ENCODE measurements at places on chromosomes 5 and 9.
A peak's percentile ranks its signal among the peaks of the same experiment; 100 is the strongest.

DNA sequence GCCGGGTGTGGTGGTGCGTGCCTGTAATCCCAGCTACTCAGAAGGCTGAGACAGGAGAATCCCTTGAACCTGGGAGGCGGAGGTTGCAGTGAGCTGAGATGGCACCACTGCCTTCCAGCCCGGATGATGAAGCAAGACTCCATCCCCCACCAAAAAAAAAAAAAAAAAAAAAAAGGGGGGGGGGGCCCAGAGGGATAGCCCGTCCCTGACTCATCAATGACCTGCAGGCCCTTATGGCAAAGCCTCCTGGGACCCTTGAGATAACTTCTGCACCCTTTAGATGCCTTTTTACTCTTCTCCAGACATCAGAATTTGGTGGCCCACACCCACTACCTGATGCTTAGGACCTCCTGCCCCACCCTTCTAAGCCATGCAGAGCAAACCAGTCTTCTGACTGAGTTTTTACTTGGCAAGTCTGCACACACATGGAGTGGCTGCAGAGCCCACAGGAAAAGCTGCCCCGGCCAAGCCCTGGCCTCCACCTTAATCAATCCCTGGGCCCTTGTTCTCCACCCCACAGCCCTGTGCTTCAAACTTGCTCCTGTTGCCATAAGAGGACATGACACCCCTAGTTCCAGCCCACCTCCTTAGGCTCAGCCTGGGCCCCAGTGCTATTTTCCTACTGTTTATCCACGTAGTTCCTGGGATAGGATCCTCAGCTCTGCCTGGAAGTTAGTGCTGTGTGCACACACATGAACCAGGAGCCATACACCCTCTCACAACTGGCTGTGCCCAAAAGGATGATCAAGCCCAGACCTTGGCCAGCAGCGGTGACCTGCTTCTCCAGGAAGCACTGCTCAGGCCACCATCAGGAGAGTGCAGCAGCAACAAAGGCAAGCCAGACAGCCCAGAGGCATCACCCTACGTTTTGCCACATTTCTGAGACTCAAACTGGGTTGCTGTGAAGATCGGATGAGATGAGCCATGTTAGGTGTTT is 5.1 kb downstream of the MGAT1 start:
- DNase-seq = peak; percentile 15

- DNase-seq = no peak
These were observed 7.3 kb upstream of the DHFR start for GRCh38 chr5:80662108-80662507.

- DNase-seq = no peak
These were observed 200.4 kb downstream of the LRRC70 start for GRCh38 chr5:62779010-62779422.

- no peak for DNase-seq
These were observed 141.1 kb downstream of the ENTREP1 start for GRCh38 chr9:69466151-69466550.

GRCh38 chr9:89036383-89036782 is 45.1 kb downstream of the S1PR3 start:
- DNase-seq = no peak

- no peak for DNase-seq
These were observed 1656.5 kb downstream of the EFNA5 start for GRCh38 chr5:106014262-106014661.

GRCh38 chr5:133406977-133407632 is 205.2 kb downstream of the FSTL4 start:
- peak; percentile 36 for DNase-seq

GRCh38 chr5:180821538-180821937 is 18.9 kb upstream of the MGAT1 start:
- DNase-seq = no peak

DNA sequence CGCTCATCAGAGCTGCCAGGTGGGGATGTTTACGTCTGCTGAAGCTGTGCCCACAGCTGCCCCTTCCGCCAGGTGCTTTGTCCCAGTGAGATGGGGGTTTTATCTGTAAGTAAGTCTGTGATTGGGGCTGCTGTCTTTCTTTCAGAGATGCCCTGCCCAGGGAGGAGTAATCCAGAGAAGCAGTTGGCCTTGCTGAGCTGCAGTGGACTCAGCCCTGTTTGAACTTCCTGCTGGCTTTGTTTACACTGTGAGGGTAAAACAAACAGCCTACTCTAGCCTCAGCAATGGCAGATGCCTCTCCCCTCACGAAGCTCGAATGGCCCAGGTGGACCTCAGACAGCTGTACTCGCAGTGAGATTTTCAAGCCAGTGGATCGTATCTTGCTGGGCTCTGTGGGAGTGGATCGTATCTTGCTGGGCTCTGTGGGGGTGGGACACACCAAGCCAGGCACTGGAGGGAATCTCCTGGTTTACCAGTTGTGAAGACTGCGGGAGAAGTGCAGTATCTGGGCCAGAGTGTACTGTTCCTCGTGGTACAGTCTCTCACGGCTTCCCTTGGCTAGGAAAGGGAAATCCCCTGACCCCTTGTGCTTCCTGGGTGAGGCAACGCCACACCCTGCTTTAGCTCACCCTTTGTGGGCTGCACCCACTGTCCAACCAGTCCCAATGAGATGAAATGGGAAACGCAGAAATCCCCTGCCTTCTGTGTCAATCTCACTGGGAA is 530.1 kb upstream of the DMAC1 start:
- DNase-seq = no peak

DNA sequence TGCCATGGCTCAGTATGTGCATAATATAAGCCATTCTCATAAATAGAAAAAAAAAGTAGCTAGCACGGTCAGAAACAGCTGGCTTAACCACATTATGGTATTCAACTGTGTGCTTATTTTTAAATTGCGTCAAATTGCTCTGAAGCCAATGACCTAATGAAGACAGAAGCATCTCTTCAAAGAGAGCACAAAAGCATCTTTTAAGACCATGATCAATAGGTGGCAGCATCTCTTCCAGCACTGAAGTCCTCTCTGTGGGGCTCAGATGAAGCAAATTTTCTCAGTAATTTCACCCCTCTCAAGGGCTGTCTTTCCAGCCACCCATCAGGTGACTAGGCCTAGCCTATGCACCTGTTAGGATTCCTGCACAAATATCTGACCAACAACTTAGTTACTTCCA is 251.4 kb downstream of the GLIS3 start:
- no peak for DNase-seq
